ENCODE measurements at places on chromosomes 5 and 9. TPM values are rescaled to one million over a fixed set of nuclear protein-coding genes. Genes with fewer than 3 reads are reported as not detected.

The HDHD3 gene
- 10.5 TPM for total RNA-seq

The CER1 gene
- not detected for total RNA-seq

The SOX30 gene
- 0.19 TPM for total RNA-seq

The GLDC gene
- not detected for total RNA-seq

The ELL2 gene
- total RNA-seq, result 26.7 TPM

The MEGF10 gene
- total RNA-seq, result 0.43 TPM

DNA sequence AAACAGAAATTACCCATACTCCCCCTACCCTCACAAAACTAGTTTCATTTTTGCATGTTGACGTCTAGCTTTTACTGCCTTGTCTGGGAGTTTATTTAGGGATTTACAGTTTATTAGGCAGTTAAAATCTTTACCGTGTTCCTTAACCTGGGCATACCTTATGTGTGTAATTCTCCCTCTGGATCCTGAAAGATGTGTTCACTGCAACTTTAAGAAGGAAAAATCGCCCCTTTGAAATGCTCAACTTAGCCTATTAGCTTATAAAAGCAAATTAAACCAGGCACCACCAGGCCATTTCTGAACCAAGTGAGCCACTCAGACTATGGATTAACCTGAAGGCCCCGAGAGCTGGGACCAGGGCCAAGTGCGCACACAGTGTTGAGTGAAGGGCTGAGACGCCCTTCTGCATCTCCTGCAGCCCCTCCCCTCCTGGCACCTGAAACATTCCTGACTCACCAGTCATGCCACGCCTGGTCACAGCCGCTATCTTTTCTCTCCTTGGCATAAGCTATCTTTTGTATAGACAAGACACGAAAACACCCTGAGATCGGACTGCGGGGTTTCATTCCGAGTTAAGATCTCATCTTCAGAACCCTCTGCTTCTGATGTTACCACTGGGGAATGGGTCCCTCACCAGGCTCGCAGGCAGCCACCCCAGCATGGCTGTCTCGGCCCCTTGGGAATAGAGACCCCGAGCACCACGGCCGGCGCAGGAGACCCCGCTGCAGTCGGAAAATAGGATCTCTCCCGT lies 111.9 kb downstream of the ROR2 start:
- DNase-seq, result no peak

- DNase-seq, result no peak
Observed at GRCh38 chr5:68994645-68995044, 99.2 kb upstream of the SLC30A5 start.

- no peak for DNase-seq
Observed at GRCh38 chr5:50792843-50793242, 126.4 kb downstream of the PARP8 start.

GRCh38 chr5:131528682-131529081 lies 106.3 kb downstream of the RAPGEF6 start:
- no peak for DNase-seq

DNA sequence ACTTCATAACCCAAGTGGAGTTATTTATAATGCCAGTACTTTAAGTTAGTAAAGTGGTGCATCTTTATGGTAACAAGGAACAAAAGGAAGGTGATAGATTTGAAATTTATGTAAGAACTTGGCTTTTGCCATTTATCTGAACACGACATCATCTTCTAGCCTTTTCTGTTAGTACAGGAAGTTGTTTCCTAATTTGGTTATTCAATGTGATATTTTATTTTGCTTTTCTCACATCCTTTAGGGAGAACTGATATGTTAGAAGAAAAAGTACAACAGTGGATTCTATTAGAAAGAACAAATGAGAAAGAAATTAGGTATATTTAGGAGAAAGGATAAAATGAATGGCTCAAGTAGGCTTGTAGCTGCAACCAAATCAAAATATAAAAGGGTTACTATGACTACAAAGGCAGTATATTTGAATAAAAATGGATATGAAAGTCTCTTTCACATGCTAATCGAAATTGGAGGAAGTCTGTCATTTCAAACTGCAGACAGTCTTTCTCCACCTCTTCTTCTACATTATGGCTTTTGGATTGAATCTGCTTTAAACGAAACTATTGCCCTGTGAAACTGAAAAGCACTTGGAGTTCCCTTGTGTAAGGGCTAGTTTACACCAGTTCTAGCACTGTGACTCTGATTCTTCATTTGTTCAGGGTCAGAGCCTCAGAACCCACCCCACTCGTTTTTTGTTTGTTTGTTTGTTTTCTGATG lies 18.5 kb upstream of the SLC24A2 start:
- DNase-seq, result no peak
